Activated CD8-positive, alpha-beta T cell treated with anti-CD3 and anti-CD28 coated beads, Interleukin-2, amount 10 ng/mL, durations not matched to agents 7 days and 5 days (primary cell): ENCODE measurements at places on chromosomes 2 and 18. TPM values are rescaled to one million over a fixed set of nuclear protein-coding genes. Genes with fewer than 3 reads are reported as not detected.

The ESPNL gene
- total RNA-seq = 0.13 TPM

GRCh38 chr18:23238651-23239349 lies 103.5 kb downstream of the CABLES1 start:
- no peak for DNase-seq

GRCh38 chr2:69948032-69948962 lies 13.1 kb downstream of the ASPRV1 start:
- DNase-seq = no peak

- DNase-seq = peak; percentile 27
These were observed 207.4 kb downstream of the NCKAP5 start for GRCh38 chr2:133360882-133361281.

The OTX1 gene
- not detected for total RNA-seq

GRCh38 chr2:17258861-17259260 lies 259.4 kb downstream of the RAD51AP2 start:
- DNase-seq = no peak

The RTP5 gene
- not detected for total RNA-seq

GRCh38 chr2:237702441-237703391 lies 75.3 kb downstream of the LRRFIP1 start:
- DNase-seq = peak; percentile 52

DNA sequence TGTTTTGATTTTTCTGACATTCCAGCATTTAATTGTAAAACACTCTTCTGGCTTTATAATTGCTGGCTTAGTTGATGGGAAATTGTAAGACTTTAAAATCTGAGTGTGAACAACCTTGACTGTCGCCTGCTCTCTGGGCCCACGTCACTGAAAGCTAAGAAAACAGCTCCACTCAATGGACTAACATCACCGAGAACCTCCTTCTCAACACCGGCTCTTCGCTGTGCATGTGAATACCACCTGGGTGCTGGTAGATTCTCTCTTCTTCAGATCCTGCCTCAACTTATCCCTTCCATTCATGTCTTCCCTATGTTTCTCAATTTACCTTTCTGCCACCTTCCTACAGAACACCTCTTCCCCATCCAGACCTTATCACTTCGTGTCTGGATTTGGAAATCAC lies 523.1 kb upstream of the ID2 start:
- no peak for DNase-seq

GRCh38 chr2:85278361-85278760 lies 49.4 kb downstream of the TGOLN2 start:
- no peak for DNase-seq

DNA sequence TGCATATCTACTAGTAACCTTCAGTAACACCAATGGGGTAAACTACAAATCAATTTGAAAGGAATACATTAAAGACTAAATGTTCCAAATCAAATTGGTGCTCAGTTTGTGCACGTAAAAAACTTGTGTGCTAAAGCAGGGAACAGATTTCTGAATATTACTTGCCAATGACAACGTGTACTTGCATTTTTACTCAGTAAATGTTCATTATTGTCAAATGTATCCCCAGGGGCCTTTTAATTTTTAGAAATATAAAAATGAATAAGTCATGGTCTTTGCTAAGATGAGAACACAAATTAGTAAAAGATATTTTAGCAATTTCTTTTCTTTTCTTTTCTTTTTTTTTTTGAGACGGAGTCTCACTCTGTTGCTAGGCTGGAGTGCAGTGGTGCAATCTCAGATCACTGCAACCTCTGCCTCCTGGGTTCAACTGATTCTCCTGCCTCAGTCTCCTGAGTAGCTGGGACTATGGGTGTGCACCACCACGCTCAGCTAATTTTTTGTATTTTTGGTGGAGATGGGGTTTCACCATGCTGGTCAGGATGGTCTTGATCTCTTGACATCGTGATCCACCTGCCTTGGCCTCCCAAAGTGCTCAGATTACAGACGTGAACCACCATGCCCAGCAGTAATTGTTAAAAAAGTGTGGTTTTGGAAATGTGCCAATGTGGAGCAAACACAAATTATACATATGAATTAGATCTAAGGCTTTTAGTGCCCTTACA lies 52.6 kb downstream of the PMAIP1 start:
- DNase-seq = no peak

DNA sequence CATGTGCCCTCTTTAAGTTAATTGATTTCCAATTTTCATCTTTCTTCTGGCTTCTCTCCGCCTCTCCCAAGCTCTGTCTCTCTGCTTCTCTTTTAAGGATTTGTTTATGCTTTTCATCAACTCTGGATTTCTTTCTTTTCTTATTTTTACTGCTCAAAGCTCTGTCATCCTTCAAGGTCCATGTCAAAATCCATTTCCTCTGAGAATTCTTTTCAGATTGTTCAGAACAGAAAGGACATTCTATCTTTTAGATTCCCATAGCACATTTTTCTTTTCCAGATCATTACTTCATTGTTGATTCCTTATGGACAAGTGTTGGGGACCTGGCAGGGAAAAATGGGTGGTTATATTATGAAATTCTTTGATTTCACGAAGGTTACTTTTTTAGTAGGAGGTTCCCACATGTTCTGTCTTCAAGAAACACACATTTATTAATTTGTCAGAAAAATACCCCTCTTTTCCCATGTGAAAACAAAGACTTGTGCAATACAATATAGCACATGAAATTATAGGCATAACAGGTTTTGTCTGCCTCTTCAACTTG lies 12.3 kb downstream of the PMAIP1 start:
- DNase-seq = no peak

DNA sequence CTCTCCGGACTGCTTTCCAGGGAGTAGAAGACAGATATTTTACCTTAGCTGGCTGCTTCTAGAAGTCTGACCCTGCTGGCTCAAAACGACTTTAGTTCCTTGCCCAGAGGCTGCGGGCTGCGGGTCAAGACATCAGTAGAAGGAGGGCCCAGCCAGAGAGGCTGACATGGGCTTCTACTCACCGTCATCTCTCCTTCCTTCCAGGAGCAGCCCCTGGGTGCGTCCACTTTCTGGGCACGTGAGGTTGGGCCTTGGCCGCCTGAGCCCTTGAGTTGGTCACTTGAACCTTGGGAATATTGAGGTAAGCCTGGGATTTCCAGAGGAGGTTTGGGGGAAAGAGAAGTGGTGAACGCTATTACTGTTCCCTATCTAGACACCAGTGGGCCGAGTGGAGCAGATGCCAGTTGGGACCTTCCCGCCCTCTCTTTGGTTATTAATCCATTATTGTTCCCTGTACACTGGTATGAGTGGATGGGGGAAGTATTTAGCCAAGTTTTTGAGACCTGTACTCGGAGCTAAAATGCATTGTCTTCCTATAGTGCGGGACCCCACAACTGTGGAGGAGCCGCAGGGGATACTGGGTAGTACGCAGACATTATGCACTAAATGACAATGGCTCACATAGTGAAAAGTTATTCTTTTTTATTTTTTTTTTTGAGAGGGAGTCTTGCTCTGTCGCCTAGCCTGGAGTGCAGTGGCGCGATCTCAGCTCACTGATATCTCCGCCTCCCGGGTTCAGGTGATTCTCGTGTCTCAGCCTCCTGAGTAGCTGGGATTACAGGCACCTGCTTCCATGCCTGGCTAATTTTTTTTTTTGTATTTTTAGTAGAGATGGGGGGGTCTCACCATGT lies 26.3 kb upstream of the CASP8 start:
- peak; percentile 40 for DNase-seq

- no peak for DNase-seq
These were observed 346.4 kb upstream of the HS6ST1 start for GRCh38 chr2:128665113-128665512.

DNA sequence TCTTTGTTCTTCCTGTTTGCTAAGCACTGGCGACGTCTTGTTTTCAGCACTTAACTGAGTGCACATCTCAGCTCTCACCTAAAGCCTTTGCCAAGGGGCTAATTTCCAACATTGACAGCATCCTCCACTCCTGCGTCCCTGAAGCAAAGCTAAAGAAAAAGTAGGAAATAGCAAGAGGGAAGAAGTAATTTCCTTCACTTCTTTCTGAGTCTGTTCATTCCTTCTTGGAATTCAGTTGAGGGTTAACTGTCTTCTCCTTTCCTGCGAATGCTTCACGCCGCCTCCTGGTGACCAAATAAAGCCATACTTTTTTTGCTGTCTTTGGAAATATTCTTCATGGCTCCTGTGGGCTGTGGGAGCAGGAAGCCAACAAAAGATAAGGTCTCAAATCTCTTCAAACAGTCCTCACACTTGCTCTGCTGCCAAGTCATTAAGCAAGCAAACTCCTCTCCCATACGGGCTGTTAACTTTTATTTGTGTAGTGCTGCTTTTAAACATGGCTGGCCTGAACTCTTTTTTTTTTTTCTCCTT lies 100.9 kb downstream of the DPP10 start:
- no peak for DNase-seq

DNA sequence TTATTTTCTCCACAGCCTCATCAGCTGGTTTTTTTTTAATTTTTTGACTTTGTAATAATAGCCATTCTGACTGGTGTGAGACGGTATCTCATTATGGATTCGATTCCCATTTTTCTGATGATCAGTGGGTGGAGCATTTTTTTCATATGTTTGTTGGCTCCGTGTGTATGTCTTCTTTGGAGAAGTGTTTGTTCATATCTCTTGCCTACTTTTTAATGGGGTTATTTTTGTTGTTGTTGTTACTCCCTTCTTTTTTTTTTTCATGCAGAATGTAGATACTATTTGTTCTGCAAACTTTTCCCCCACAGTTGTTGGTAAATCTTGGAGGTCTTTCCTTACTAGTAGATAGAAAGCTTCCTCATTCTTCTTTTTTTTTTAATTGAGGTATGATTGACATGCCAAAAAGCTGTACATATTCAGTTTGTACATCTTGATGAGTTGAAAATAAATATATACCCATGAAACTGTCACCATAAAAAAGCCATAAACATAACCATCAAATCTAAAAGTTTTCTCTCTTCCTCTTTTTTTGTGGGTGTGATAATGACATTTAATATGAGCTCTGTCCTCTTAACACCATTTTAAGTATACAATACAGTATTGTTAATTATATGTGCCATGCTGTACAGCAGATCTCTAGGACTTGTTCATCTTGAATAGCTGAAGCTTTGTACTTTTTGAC lies 21.8 kb upstream of the NT5DC4 start:
- no peak for DNase-seq

The PLEK gene
- 4.5 TPM for total RNA-seq

DNA sequence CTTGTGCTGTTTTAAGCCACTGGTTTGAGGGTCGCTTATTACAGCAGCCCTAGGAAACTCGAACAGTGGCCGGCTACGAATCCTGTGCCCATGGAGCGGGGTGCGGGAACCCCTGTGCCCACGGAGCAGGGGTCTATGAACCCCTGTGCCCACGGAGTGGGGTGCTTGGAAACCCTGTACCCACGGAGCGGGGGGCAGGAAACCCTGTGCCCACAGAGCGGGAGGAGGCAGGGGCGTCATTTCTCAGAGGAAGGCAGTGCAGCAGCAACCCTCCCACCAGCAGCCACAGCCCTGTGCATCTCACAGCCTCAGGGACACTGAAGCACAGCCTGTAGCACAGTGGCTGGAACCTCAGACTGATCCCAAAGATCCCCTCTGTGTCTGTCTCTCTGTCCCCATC lies 34.2 kb upstream of the GPC1 start:
- DNase-seq = no peak

- DNase-seq = no peak
These were observed 35.5 kb upstream of the TMEM87B start for GRCh38 chr2:112019569-112019982.

DNA sequence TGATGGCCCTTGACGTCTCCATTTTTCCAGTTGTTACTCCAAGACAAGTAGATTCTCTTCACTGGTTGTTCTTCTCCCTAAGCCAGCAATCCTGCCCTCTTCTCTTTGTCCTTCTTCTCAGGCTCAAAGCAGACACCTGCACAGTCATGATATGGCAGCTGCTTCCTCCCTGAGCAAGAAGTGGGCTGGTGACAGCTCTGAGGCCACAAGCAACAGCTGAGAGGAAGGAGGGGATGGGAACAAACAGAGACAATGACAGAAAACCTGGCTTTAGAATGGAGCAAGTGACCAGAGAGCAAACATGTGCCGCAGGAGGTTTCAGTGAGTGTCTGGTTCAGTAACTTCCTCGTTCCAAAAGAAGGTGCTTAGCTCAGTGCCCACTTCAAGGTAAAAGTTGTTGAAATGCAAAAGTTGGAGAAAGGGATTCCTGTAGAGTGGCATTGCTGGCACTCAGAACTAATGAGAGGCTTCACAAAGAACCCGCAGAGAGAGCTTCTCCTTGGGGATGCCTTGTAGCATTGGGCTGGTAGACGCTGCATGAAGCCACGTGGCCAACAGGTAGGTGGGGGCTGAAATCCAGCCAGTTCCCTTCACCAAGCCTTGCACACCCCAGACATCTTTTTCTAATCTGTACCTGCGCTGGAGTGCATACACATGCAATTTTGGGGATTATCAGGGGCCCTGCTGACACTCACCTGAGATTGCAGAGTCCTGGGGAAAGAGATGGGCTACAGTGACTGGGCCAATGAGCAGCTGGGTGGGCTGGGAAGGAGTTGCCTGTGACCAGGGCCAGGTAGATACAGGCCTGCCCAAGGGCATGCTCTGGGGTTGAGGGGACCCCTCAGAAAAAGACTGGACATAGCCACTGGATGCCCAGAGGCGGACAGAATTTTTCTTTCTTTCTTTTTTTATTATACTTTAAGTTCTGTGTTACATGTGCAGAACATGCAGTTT lies 153.3 kb upstream of the RAB12 start:
- no peak for DNase-seq

The RANBP2 gene
- total RNA-seq = 42.2 TPM
